ENCODE measurements at places on chromosomes 7 and 10.

DNA sequence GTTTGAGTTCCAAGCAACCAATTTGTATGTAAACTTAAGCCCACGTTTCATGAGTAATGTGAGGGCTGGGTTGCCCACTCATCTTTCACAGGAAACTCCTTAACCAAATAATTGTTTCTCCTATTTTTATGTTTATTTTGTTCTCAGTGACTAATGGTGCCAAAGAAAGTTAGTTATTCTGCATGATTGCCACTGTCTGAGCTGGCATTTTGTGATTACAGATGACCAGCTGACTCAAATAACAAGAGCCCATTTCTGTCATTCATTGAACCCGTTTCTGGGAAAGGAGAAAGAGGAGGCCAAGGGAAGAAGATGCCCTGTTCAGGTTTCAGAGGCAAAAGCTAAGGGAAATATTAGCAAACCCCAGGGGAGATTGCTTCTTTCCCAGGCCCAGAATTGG lies 186.9 kb upstream of the MYO3A start:
- DNase-seq = no peak

- DNase-seq = no peak
Measured at GRCh38 chr7:101885597-101885955, 68.2 kb downstream of the CUX1 start.

DNA sequence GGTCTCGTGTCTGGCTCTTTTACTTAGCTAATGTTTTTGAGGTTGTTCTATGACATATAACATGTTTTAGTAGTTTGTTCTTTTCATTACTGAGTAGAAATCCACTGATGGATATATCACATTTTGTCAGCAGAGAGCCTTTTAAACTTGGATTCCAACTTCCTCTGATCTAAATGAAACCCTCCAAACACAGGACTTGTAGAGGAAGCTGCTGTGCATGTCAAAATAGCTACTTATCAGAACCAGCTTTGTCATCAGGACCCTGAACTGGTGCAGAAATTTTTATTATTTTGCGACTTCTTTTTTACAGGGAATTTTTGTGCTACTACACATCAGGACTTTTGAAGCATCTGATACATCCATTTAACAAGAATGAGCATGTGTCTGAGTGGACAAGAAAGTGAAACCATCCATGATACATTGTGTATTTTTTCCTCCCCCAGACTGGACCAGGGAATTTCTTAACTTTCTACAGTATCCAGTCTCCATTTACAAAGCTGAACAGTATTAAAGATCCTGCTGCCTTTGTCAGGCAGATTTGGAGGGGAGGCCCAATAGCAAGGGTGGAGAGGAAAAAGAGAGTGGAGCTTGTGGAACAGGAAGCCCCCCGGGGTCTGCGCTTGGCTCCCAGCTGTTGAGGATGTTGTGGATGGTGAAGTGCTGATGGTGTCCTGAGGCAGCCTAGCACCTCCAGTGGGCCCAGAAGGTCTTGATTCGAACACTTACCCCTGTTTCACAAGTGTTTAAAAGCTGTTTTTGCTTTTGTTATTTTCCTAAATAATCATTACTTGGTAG lies 29.3 kb upstream of the MTPAP start:
- no peak for DNase-seq

DNA sequence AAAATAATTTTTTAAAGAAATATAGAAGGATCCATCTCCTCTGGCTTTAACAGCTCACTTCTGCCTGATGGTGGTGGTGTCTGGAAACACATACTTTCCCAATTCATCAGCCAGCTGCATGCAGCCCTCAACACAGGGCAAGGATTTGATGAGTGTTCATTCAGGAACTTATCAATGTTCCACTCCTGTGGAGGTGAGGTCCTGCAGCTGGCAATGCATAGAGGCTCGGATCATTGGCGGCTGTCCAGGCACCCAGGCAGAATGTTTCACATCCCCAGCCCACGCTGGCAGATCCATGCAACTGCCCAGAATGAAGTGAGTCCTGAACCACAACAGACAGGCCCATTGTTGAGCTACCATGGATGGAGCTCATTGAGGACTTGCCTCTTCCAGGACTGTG lies 55.2 kb upstream of the KCNMA1 start:
- no peak for DNase-seq

GRCh38 chr7:112407261-112407660 lies 43.0 kb upstream of the IFRD1 start:
- DNase-seq = no peak

DNA sequence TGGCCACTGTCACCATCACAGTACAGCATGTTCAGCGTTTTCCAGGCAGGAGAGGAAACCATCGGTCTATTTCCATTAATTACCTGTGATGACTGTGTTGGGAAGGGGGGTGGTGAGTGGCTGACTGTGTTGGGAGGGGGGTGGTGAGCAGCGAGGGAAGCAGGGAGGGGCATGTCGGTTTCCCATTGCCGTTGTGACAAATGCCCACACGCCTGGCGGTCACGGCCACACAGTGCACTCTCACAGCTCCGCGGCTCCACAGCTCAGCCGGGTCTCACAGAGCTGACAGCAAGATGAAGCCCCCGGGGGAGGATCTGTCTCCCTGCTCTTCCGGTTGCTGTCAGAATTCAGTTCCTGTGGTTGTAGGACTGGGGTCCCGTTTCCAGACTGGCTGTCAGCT lies 39.0 kb downstream of the AP5Z1 start:
- no peak for DNase-seq

- DNase-seq = no peak
Measured at GRCh38 chr7:2972835-2973161, 70.9 kb downstream of the CARD11 start.

GRCh38 chr7:13098161-13098560 lies 410.7 kb downstream of the ARL4A start:
- DNase-seq = no peak

DNA sequence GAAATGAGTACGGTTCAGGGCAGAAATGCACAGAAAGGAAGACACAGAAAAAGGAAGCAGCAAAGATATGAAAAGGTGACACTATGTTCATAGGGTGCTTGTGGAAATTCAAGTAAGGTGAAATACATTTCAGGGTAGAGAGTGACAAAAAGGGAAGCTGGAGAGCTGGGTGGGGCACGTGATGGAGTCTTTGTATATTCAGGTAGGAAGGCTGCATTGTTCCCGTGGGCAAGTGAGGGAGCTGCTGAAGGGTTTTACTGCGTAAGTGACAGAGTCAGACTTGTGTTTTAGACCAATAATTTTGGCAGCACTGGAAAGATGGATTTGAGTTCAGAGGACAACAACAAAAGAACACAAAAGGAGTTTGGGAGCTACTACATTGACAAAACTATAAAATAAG lies 35.3 kb upstream of the ANK3 start:
- no peak for DNase-seq

GRCh38 chr10:119357412-119358151 lies 150.2 kb downstream of the GRK5 start:
- no peak for DNase-seq

- DNase-seq = no peak
Measured at GRCh38 chr10:608331-609261, 80.9 kb downstream of the DIP2C start.

DNA sequence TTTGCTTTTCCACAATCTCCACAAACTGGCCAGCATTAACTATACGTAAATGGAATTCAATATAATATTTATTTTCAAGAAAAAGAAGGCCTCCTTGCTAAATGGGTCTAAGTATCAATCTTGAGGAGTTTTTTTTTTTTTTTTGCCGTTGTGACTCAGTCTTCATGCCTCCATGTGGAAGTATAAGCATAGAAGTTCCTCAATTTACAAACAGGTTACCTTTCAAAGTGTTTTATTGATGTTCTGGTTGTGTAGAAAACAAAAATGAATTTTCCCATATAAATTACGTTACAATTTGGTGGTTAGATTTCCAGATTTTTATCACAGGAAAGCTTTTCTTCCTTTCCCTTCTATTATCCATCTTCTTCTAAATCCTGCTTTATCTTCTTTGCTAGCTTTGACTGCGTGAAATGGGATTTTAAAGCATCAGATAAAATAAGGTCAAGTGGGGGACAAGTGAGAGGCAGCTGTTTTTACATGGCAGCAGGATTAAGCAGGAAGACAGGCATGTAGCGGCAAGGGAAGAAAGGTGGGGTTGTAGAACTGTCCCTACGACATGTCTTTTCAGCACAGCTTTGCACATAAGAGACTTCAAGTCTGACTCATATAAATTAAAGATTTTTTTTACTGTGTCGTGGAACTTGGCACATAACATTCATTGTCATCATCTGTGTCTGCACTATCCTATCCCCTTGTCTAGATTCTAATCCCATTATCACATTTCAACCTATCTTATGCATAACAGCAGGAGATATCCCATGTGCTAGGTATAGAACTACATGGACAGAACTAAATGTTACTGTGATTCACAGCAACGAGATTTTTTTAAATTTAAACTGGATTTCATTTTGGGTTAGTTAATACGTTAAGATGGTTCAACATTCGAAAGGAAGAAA lies 135.3 kb upstream of the FAM3C start:
- DNase-seq = no peak

DNA sequence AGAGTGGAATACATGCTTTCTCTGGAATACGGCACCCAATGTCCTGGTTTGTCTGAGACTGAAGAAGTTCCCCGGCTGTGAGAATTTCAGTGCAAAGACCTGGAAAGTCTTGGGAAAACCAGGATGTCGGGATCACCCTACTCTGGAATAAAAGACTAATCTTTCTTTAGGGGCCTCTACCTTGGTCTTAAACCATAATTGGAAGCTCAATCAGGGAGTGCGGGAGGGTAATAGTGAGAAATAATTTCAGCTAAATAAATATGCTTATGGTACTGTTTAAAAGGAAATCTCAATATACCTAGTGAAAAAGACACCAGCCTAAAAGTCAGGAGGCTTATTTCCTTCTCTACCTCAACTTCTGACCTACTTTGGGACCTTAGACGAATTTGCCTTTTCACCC lies 236.1 kb upstream of the GLI3 start:
- DNase-seq = no peak

DNA sequence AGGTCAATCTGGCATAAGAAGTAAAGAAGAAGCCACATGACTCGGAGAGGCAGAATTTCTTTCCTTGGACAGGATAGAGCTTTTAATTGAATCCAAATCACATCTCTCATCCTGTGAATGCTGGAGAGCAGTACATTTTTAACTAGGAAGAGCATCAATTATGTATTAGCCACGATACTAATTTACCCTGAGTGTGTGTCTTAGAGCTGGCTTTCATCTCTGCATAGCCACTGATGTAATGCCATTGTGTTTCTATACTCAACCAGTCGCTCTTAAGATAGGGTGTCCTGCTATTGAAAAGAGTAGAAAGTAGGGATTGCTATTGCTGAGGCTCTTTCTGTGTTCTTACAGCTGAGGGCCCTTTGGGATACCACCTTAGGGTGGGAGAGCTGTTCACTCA lies 280.3 kb downstream of the AUTS2 start:
- DNase-seq = no peak

DNA sequence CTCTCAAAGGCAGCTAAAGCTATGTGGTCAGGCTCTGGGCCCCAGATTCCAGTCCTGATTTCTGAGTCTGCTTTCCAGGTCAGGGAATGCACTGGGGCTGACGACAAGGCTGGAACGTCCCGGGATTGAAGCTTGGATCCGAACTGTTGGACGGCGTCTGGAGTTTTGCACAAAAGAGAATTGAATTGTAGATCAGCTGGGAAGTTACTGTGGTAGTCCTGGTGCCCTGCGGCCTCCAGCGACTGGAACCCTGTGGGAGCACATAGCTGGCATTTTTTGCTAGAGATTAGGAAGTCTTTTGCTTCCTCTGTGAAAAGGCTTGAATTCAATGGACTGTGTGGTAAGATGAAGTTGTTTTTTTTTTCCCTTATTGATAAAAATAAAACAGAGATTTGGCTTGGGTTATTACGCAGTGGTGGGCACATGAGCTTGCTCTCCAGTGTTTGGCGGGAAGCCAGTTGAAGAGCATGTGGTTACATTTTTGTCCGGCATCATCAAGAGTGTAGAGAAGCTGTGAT lies at the start of gene HK1:
Gene HK1 (plus strand): TSS at position 51 of the 518 bp plus-strand sequence.
- DNase-seq = no peak

GRCh38 chr7:151876899-151877777 lies at the start of gene PRKAG2:
PRKAG2 (minus strand) TSS chr7:151877115; CDS start chr7:151876620, 495 bp downstream.
- no peak for DNase-seq

DNA sequence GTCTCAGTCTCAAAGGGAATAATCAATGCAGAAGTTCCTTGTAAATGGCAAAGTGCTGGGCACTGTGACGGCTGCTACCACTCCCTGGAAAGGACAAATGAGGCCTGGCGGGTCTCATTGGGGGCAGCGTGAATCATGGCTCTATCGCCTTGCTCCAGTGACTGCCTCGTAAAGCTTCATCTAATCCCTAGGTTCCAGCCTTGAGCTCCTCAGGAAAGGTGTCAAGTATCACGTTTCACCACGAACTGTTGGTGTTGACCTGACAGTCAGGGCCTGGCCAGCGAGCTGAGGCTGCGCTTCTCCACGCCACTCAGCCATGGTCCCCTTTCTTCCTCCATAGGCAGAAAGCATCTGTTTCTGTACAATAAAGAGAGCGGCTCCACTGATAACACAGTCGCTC lies 126.7 kb upstream of the ZNF32 start:
- no peak for DNase-seq

DNA sequence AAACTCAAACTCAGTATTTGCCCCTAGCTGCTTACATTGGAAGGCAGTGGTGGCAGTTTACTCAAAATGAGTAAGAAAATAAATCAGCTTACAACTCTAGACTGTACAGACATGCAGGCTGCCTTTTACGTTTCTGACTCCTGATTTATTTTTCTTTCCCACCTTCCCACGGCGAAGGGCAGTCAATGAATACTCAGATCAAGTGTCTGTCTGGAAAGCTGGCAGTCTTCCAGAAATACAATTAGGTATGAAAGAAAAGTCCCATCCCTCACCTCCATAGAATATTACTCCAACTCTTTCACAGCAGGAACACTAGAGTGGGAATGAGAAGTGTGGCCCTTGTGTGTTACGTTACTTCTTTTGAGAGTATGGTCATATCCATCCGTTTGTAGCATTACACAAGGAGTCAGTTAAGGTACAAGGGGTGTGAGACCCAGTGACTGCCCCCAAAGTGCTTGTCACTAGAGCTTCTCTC lies 1.3 kb upstream of the PAPSS2 start:
- DNase-seq = no peak

GRCh38 chr7:26511866-26512265 lies 220.2 kb downstream of the SNX10 start:
- no peak for DNase-seq

DNA sequence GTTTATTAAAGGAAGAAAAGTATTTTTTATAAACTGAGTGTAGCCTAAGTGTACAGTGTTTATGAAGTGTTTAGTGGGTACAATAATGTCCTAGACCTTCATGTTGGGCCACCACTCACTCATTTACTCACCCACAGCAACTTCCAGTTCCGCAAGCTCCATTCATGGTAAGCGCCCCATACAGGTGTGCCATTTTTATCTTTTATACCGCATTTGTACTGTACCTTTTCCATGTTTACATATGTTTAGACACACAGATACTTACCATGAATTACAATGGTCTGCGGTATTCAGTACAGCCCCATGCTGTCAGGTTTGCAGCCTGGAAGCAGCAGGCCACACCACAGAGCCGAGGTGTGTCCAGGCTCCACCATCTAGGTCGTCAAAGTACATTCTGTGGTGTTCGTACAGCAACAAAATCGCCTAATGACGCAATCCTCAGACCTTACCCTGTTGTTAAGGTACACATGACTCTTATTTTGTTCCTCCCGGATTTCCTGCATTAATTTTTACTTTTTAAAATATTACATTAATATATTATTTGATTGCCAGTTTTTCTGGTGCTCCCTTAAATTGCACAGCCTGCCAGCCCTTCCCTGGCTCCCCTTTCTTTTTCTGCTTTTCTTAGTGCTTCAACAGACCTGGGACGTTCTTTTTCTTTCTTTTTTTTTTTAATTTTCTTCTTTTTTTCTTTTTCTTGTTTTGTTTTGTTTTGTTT lies 881 bp upstream of the SSBP1 start:
- no peak for DNase-seq

- no peak for DNase-seq
Measured at GRCh38 chr7:22896917-22897316, 74.3 kb upstream of the TOMM7 start.

Measured in NCI-H1417 treated with DMSO at 0.1 percent for 48 hours (cell line).